Stimulated activated CD4-positive, alpha-beta T cell treated with anti-CD3 and anti-CD28 coated beads, Interleukin-12 subunit alpha, Interleukin-12 subunit beta, amount 100 ng/mL, for 24 hours (primary cell): ENCODE measurements at places on chromosomes 5 and 9.

GRCh38 chr5:177368869-177369644, 11.3 kb downstream of the RGS14 start:
- DNase-seq, result no peak

- DNase-seq, result no peak
Observed at GRCh38 chr5:37916525-37916924, 76.7 kb upstream of the GDNF start.

GRCh38 chr5:114744406-114744805, 382.5 kb downstream of the KCNN2 start:
- no peak for DNase-seq

- DNase-seq, result no peak
Observed at GRCh38 chr9:90394871-90395270, 247.8 kb downstream of the DIRAS2 start.

GRCh38 chr9:93668261-93668871, 92.0 kb downstream of the PHF2 start:
- no peak for DNase-seq

DNA sequence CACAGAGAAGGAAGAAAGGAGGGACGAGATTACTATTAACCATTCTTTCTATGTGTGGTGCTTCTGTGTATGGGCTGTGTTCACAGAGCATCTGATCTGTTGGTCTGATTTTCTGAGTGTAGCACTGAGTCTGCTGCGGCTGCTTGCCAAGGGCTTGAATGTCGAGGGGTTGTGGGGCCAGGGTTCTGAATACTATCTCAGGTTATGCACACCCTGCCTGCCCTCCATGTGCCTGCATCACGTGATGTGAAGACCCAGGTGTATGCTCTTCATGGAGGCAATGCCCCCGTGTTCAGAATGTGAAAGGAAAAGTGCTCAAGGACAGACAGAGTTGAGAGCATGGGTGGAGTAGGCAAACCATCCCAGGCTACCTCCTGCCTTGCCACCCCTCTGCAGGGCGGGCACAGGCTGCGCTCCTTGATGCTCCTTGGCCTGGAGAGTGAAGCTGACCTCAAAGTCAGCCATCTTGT, 254.9 kb downstream of the FANCC start:
- no peak for DNase-seq

DNA sequence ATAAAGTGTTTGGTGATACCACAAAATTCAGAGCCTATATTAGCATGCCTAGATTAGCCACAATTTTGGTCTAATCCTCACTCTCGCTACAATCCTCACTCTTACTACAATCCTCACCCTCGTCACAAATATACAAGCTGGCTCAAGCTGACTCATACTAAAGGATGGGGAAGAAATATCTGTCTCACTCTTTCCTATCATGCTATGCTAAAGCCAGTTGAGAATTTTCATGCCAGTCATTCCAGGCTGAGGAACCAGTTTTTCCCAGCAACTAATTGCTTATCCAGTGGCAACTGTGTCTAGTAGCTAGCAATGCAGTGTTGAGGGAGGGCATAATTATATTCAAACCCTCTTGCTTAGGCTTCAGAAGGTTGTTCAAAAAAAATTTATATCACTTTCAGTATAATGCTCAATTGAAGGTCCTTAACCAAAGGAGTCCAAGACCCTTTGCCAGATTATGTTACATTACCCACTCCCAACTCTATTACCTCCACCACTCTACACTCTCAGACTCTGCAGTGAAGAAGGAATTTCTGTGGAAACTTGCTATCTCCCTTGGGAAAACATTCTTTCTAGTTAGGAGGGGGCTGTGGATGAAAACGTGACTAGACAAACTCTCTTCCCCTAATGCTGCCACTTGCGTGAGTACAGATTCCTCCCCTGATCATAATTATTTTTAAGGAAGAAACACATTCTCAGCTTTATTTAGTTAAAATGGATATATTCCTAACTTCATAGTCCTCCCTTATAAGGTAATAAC, 810.3 kb upstream of the ACO1 start:
- DNase-seq, result no peak

DNA sequence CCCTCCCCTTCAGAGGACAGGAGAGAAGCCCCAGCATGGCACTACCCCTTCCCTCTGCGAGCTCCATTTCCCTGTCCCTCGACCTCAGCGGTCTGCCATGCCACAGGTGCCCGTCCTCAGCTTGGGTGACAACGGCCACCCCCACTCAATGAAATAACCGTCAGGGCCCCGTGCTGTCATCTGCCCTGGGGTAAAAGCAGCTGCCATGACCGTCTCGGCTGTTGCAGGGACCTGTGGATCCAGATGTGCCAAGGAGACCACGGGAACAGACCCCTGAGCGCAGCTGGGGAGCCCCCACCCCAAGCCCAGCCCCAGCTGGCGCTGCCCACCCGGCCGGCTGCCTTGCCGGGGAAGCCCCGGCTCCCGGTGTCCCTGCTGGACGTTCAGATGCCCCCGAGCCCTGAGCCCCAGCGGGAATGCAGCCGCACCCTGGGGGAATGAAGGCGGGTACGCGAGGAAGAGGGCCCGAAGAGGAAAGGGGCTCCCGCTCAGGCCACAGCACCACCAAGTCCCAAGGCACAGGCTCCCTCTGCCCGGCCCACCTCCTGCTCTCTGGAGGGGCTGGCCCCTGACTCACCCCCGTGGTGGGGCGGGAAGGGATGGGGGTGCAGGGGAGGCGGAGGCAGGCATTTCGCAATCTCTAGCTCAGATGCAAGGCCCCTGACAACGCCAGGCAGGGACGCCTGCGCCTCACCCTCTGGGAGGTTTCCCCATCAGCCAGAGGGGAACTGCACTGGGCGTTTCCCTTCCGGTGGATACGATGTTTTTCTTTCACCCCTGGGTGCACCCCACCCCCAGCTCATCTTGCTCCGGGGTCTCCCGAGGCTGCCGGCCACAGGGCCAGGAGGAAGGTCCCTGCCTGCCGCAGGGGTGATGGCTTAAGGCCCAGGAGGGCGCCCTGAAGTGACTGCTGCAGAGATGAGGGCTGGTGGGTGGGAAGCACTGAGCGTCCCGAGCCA, 49.2 kb downstream of the NACC2 start:
- no peak for DNase-seq

- DNase-seq, result no peak
Observed at GRCh38 chr9:2593744-2594143, 27.8 kb upstream of the VLDLR start.

DNA sequence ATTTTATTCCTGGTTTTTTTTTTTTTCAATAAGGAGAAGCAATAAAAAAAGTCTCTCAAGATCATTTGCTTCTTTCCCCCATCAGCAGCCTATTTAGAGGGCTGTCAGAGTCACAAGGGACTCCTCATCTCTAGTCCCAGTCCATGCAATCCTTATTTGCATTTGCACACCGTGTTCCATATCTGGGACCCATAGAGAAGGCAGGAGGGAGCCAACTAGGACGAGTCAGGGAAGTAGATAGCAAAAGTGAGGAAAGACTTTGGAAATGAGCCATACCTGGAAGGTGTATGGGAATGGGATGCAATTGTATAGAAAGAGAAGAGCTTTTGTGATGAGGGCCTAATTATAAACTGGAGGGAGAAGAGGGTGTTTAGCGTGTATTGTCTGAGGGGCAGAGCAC, 160.0 kb downstream of the PIK3R1 start:
- no peak for DNase-seq

- no peak for DNase-seq
Observed at GRCh38 chr9:134382733-134383132, 56.5 kb downstream of the RXRA start.

DNA sequence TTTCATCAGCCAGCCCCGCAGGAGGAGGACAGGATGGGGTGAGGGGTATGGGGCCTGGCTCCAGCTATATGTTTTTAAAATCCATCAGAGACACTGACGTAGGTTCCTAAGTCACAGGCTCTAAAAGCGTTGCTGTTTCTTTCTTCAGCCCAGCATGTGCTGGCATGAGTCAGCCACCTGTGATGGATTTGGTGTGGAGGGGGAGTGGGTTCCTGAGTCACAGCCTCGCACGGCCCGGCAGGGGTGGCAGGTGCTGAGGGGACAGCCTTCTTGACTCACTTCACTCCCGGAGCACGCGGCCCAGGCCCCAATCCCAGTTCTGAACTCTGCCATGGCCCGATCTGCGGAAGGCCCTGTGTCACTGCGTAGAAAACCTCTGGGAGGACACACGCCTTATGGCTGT, 38.8 kb upstream of the RPL26L1 start:
- DNase-seq, result no peak

- DNase-seq, result no peak
Observed at GRCh38 chr5:73917433-73917832, 291.4 kb downstream of the ARHGEF28 start.

DNA sequence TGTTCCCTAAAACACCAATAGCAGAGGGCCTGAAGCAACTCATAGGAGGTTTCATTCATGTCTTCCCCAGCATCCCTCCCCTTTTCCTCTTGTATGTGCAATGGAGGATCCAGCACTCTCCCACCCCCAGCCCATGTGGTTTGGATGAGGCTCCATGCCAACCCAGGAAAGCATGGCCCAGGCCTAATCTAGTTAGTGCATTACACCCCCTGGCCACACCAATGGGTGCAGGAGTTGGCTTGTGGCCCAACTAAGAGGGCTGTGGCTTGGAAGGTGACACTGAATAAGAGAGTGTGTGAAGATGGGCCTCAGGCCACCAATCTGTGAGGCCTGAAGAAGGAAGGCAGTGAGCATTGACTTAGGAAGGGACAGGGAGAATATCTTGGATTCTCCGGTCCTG, 70.8 kb upstream of the SMIM23 start:
- no peak for DNase-seq

DNA sequence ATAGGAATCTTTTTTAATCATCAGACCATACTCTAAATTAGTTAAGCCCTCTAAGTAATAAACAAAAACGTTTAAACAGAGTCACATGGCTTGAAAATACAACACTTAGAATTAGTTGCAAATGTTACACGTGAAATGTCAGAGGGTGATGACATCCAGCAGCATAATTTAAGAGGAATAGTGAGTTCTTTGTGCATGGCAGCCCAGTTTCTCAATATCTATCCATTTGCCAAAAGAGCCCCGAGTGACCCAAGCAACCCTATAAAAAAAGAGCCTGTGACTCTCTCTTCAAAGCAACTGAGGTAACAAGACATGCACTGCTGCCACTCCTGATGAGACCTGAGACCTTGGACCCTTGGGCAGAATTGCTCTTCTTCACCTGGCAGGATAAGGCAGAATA, 96.9 kb upstream of the RASA1 start:
- DNase-seq, result no peak

GRCh38 chr5:128966375-128966774, 1.1 kb downstream of the SLC27A6 start:
- no peak for DNase-seq

DNA sequence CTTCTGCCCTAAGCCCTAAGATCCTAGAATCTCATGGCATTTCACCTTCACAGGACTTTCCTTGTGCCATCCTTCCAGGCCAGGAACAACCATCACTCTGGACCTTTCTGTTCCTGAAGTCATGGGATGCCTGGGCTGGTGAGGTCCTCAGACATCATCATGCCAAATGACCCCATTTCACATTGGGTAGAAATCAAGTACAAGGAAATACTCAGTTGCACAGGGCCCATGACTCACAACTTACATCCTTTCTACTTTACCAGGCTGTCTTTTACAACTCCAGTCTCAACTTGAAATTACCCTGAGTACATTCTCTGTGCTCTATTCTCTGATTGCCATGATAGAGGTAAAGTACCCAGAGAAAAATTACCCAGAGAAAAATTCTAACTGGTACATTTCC, 167.1 kb downstream of the PIK3R1 start:
- no peak for DNase-seq

DNA sequence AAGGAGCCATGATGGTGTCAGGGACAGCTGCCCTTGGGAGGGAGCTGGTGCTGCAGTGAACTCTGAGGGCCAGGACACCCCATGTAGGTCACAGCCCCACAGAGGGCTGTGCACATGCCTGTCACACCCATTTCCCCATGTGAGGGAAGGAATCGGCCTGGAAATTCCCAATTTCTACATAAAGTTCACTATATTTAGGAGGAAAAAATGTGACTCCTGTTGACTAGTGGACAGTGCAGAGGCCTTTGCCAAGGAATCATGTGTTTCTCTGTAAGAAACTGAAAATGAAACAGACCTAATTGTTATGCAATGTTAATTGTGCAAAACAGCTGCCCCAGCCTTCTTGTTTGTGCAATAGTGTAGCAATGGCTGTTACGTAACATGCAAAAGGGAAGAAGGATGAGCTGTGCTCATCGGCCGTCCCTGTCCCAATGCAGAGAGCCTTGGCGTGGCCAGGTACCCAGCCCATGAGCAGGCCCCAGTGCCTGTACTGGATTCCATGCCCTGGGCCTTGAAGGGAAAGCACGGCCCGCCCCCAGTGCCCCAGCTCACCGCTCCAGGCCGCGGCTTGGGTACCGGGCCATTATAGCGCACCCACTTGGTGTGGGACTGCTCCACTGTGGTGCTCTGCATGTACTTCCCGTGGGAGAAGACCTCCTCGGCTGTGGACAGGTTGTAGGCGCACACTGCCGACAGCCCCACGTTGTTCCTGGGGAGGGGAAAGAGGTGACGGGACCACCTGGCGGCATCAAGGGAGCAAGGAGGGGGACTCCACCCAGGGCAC, 70.0 kb downstream of the SECISBP2 start:
- no peak for DNase-seq

GRCh38 chr9:7150153-7150890, 392.5 kb downstream of the KDM4C start:
- DNase-seq, result no peak

GRCh38 chr9:99425923-99426842, 204.1 kb downstream of the SEC61B start:
- DNase-seq, result no peak

DNA sequence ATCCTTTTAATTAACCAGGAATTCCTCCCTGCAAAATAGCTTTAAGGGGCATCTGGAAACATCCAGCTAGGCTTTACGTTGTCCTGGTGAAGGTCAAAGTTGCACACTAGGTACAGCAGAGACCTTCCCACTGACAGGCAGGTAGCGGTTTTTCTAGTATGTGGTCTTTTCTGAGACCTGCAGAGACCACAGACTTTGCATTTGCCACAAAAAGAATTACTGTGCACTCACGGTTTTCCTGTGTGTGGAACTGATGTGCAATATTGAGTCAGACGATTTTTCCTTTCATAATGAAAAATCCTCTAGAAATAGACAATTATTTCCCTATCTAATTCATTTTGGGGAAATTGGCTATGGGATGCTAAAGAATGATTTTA, 417.0 kb upstream of the ADAMTSL1 start:
- no peak for DNase-seq

DNA sequence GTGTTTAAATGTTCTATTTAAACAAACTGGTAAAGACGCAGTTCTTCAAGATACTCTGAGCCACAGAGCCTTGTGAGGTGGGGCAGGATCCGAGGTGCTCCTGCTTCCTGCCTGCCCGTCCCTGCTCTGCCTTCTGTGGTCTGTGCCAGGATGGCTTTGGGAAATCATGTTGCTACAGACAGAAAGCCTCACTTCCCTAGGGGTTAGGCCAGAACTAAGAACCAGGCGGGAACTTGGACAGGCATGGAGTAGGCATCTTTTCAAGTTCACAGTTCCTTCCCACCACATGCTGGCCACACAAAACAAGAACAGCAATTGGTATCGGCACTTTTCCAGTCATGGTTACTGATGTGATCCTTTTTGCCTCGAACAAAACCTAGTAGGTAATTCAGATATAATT, 67.7 kb upstream of the SPOCK1 start:
- no peak for DNase-seq
